Sigmoid colon (tissue), 7 donors: ENCODE measurements at places on chromosomes 13 and 19. TPM values are rescaled to one million over a fixed set of nuclear protein-coding genes. Genes with fewer than 3 reads are reported as not detected.

DNA sequence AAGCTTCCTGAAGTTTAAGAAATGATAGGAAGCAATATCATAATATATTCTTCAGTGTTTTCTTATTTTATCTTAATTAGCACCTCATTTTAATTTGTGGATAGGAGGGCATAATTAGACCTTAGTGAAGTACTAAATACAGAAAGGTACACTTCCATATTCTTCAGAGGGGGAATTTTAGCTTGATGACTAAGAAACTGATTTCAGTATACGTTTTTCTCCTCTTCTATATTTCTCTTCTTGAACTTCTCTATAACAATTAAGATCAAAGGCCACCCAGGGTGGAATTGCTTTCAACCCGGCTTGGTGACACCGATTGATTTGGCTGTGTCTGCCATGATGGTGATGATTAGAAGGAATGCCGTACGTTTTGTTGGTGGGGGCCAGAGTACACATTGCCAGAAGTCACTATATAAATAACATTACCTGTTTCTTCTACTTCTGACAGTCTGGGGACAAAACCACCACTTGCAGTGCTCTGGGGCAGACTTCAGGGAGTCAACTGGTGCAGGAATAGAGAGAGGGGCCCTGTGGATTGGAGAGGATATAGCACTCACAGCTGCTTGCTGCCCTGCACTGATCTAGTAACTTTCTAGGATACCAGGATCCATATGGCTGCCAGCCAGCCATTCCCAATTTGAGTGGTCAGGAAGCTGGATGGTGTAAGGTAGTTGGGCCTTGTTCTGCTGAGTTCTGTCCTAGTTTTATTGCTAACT is 73.8 kb downstream of the SPATA13 start:
- DNase-seq: no peak

Gene CEACAM20
- not detected for total RNA-seq

GRCh38 chr13:58379221-58379620 is 747.7 kb downstream of the PCDH17 start:
- DNase-seq: no peak

Gene ZNF581
- total RNA-seq: 18.2 TPM

Gene MCEMP1
- total RNA-seq: 0.36 TPM

DNA sequence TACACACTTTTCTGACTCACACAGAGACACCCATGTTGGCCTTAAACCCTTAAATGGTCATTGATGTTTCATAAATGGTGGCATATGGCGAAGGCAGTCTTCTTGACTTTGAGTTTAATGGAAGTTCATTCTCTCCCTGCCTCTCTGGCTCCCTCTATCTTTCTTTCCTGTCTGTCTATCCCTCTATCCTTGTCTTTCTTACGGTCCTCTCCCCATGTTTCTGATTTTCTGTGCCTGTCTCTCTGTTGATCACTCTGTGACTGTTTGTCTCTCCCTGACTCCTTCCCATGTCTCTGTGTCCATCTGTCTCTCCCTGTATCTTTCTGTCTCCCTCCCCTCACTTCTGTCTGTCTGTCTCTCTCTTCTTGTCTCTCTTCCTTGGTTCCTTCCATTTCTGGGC is 43.2 kb upstream of the SHKBP1 start:
- DNase-seq: no peak

GRCh38 chr19:38211151-38211591 is 12.9 kb downstream of the DPF1 start:
- DNase-seq: no peak

GRCh38 chr19:55676383-55676782 is 1.4 kb downstream of the EPN1 start:
- no peak for DNase-seq

- DNase-seq: no peak
These were observed 98.2 kb upstream of the SERP2 start for GRCh38 chr13:44275381-44275780.

DNA sequence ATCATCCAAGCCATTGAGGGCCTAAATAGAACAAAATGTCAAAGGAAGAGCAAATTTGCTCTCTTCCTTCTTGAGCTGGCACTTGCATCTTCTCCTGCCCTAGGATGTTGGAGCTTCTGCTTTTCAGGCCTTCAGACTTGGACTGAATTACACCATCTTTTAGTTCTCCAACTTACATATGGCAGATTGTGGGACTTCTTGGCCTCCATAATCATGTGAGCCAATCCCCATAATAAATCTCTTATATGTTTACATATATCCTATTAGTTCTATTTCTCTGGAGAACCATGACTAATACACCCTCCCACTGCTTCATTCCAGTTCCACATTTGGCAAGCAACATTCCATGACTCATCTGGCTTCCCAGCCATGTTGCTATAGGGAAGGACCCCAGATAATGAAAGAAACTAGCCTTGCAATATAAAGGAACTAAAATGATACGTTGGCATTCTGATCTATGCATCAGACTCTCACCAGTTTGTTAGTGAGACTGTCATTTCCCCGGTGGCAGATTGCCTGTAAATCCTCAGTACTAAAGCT is 11.0 kb upstream of the ACOD1 start:
- no peak for DNase-seq
